Naive thymus-derived CD4-positive, alpha-beta T cell (primary cell): ENCODE measurements at places on chromosomes 12 and 14.

DNA sequence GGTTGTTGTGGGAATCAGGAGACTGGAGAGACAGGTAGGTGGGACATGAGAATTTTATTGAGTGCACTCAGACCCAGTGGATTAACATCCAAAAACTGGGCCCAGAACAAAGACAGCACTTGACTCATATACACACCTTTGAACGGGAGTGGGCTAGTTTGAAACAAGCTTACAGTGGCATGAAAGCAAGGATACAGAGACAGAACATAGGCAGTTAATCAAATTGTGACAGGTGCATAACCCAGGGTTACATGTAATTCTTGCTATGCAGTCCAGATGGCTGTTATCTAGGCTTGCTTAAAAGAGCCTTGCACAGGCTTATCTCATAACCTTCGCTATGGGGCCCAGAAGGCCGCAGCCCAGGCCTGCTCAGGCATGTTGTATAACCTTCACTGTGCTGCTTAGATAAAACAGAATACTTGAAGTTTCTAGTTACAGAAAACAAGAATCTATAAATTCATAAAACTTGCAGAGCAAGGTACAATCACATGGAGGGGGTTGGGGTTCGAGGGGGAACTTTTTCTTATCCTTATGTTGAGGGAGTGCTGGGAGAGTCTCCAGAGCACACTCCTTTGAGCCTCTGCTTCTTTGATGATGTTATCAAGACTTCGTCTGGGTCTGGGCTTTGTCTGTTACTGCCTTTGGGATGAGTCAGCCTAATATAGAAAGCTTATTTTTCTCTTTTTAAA, 81.7 kb downstream of the TNFAIP2 start:
- no peak for DNase-seq

GRCh38 chr14:77217551-77217950, 36.0 kb downstream of the TMEM63C start:
- DNase-seq: no peak

DNA sequence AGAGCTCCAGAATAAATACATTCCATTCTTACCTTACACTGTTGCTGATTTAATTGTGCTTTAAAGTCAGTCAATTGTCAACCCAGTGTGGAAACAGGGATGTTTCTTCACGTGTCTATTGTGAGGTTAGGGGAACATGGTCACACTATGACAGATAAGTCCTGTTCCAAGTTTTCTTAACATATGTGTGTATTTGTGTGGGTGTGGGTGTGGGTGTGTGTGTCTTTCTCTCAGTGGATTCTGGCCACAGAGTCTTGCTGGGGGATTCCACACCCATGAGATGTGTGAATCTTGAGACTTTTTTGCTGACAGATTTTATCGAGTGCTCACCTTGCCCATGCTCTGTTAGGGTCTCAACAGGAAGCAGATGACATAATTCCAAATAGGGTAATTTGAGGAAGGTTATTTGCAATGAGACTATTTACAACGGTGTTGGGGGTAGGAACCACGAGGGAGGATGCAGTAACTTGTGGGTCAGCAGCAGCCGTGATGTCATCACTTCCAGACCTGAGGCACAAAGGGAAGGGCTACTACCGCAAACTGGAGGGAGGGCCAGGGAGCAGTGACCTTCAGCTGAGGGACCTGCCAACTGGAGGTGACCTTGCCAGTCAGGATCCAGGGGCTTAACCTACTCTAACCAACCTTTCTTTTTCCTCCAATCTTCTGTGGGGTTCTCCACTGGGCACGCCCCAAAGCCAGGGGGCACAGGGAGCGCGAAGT, 1.9 kb upstream of the VRK1 start:
- no peak for DNase-seq

- no peak for DNase-seq
Measured at GRCh38 chr12:85725991-85726390, 110.2 kb downstream of the RASSF9 start.

GRCh38 chr14:72554401-72554800, 339.5 kb downstream of the DPF3 start:
- no peak for DNase-seq

DNA sequence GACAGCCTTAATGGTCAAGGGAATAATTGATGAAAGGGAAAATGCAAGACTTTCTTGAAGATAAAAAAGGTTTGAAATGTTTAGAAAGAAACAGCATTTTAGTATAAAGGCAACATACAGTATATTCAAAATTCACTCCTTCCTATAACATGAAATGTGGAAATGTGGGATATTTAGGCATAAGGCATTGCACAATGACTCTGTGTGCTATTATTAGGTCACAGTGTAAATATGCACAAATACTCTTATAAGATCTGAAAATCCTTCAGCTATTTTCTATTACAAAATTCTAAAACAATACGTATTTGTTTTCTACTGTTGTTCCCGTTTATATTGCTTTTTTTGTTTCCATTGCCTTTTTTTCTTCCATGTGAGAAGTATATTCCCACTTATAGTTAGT, 127.7 kb downstream of the SLC16A7 start:
- DNase-seq: no peak

DNA sequence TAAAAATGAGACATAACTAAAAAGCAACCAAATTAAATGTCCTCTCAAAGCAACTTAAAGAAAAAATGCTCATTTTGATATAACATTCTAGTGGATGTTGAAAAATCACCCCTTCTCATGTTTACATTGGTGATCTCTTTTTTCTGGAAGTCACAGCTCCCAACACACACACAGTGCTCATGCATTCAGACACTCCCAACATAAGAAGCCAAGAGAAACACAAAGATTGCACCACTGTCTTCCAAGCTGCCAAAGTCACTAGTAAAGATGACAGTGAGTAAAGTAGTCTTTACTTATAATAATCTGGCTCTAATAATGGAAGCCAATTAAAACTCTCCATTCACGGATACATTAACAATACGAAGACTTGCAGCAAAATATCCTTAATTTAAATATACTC, 218.4 kb downstream of the NTF3 start:
- no peak for DNase-seq

GRCh38 chr14:76696361-76696760, 64.9 kb upstream of the VASH1 start:
- no peak for DNase-seq

GRCh38 chr14:101501341-101501740, 60.0 kb upstream of the DIO3 start:
- no peak for DNase-seq

DNA sequence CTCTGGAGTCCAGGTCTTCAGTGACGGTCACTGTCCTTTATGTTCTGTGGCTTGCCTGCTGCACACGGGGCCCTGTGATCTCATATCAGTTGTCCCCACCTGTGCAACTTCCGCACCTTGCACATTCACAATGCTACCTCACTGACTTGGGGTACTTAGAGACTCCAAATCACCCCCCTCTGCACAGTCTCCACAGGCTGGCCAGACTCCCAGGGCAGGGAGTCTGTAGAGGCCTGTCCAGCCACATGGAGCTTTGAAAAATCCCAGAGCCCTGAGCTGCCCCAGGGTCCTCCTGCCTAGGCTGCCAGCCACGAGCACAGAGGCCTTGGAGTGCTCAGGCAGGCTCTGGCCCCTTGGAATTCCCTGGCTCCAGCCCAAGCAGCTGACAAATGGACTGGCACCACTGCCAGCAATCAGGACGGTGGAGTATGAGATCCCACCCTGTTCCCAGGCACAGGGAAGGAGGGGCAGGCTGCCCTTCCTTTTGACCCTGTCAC, 26.4 kb downstream of the CMKLR1 start:
- DNase-seq: no peak

DNA sequence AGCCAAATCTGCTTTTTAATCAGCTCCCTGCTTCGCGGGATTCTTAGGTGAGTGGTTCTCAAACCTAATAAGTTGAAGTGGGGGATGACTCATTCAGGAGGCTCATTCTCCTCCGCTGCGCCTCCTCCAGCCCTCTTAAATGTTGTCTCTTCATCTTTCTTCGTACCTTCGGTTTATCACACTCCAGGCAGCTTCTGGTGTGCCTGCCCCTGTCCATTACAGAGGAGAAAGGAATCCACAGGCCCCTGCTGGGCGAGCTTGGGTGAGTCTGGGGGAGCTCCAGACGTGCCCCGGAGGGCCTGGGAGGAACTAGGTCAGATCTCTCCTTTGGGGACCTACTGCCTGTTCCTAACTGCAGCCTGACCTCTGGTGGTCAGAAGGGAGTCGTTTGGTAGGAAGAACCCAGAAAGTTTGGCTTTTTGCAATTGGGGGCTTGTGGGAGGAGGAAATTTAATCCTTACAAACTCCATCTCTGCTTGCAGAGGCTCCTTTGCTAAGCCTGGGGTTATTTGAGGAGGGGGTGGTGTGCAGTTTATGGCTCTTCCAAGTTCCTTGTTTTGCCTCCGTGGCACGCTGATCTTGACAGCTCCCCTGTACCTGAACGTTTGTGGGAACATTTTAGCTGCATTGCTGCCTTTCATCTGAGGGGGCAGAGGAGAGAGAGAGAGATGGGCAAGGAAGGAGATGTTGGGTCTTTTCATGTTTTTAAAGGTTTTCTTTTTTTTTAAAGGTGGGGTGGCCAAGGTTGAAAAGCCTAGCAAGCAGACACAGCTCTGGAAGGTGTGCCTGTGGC, 84.1 kb upstream of the GNG2 start:
- peak; percentile 19 for DNase-seq

GRCh38 chr14:65016471-65016870, 29.8 kb downstream of the FNTB start:
- no peak for DNase-seq

- DNase-seq: no peak
Measured at GRCh38 chr14:95994593-95994928, 44.6 kb upstream of the C14orf132 start.

DNA sequence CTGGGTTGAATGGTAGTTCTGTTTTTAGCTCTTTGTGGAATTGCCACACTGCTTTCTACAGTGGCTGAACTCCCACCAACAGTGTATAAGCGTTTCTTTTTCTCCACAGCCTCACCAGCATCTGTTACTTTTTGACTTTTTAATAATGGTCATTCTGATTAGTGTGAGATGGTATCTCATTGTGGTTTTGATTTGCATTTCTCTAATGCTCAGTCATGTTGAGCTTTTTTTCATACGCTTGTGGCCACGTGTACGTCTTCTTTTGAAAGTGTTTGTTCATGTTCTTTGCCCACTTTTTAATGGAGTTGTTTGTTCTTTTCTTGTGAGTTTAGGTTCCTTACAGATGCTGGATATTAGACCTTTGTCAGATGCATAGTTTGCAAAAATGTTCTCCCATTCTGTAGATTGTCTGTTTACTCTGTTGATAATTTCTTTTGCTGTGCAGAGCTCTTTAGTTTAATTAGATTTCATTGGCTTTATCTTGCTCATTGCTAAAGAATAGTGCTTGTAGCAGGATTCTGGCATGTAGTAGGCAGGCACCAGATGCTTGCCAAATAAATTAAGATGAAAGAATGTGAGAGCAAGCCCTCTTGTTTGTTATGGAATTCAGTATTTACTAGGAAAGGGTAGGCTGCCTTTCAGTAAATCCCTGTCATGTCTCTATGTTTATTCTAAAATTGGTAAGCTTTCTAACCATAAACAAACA, 86.8 kb downstream of the PDE3A start:
- DNase-seq: no peak

DNA sequence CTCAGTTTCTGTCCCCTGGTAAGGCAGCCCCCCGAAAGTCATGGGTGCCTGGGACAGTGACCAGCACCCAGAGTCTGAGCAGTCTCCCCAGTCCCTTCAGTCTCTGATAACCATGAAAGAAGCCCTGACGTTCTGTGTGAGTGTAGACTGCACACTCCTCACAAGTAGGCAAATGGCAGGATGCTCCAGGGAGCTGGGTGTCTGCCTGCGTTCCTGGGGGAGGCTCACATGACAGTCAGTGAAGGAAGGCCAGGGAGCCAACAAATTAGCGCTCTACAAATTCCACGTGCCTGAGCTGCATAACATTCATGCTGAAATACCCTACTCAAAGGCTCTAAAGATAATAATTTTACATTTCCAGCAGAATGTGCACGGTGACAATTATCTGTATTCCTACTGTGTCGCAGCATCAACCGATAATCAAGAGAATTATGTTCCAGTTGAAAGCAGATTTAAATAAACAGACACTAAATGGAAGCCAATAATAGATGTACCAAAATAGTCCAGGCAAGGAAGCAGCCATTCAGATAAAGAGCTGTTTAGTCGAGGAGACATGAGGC, 56.3 kb downstream of the ASCL1 start:
- no peak for DNase-seq

- DNase-seq: peak; percentile 44
Measured at GRCh38 chr14:64971943-64972791, at the start of gene RAB15. TSS of gene RAB15 (minus strand) at chr14:64972336. CDS start at chr14:64972076, 260 bp downstream.

- DNase-seq: no peak
Measured at GRCh38 chr14:89992273-89992672, 36.5 kb downstream of the TDP1 start.

DNA sequence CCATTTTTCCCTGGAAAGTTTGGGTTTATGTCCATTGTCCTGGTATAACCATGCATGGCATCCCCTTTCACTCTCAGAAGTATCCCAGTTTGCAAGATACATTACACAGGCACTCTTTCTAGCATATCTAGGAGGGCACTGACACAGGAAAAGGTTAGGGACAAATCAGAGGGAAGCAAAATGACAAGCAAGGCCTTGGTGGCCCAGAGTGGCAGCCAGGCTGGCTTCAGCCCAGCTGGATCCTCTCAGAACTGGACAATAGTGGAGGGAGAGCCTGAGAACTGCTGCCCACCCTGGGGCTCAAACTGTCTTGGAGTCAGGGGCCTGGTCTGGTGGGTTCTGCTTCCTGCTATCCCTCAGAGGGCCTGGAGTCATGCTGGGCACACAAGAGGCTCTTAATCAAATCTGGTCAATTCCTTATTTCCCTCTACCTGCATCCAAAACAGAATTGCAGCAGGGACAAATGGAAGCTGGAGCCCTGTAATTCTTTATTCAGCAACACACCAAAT, 2.6 kb downstream of the VDR start:
- no peak for DNase-seq

DNA sequence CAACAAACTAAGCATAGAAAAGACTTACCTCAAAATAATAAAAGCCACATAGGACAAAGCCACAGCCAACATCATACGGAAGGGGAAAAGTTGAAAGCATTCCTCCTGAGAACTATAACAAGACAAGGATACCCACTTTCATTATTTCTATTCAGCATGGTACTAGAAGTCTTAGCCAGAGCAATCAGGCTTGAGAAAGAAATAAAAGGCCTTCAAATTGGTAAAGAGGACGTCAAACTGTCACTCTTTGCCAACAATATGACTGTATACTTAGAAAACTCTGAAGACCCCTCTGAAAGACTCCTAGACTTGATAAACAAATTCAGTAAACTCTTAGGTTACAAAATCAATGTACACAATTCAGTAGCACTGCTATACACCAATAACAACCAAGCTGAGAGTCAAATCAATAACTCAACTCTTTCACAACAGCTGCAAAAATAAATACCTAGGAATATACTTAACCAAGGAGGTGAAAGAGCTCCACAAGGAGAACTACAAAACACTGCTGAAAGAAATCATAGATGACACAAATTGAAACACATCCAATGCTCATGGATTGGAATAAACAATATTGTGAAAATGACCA, 11.6 kb upstream of the CLEC1A start:
- DNase-seq: no peak

- no peak for DNase-seq
Measured at GRCh38 chr14:64137657-64138290, 156.4 kb downstream of the ESR2 start.
